ENCODE measurements at places on chromosomes 5 and 9. TPM values are rescaled to one million over a fixed set of nuclear protein-coding genes. Genes with fewer than 3 reads are reported as not detected.

- DNase-seq, result no peak
Observed at GRCh38 chr5:106732624-106733023, 938.1 kb downstream of the EFNA5 start.

DNA sequence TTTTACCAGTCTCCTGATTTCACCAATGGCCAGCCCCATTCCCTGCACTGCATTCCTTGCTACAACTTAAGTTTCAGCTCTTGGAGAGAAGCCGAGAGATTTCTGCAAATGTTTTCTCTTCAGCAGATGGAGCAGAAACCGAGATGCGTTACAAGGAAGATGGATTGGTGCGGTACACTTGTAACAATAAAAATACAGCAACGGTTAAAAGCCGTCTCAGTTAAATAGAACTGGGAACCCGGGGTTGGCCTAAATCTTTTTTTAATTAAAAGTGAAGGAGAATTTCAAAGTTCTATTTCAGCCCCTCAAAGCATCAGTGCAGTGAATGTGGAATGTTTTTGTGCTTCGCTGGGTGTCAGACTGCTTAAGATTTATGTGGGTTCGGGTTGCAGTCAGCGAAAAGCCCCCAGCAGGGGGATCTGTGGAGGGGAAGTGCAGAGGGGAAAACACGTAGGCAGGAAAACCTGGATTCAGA, 19.8 kb downstream of the BRINP1 start:
- peak; percentile 40 for DNase-seq

DNA sequence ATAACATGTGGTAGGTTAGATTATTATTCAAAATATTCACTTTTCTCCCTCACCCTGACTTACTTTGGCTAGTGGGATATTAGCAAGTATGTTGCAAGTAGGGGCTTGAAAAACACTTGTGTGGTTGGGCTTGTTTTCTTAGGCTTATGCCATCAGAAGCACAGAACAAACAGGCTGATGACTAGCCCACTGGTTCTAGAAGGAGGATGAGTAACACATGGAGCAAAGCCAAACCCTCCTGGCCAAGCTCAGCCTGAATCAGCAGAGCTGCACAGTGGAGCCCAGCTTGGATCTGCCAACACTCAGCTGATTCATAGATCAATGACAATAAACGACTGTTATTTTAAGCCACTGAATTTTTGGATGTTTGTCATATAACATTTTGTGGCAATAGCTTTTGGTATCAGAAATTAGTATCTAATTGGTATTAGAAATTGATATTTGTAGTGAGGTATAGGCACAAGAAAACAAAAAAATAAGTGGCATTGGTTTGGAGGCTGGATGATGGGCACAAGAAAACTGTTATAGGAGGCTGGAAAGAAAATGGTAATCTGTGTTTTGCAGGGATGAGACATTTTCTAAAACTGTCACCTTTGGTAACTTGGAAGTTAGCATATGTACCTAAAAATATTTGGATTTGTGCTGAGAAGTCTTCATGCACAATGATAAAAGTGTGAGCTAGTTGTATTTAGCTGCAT, 46.1 kb upstream of the ZBED3 start:
- peak; percentile 74 for DNase-seq

DNA sequence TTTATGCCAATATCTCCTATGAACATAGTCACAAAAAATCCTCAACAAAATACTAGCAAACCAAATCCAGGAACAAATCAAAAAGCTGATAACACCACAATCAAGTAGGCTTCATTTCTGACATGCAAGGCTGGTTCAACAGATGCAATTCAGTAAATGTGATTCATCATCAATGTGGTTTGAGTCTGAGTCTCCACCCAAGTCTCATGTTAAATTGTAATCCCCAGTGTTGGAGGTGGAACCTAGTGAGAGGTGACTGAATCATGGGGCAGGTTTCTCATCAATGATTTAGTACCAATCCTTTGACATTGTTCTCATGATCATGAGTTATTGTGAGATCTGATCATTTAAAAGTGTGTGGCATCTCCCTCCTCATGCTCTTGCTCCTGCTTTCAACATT, 1072.7 kb downstream of the NR2F1-AS1 start:
- DNase-seq, result no peak

ARL14EPL gene
- polyA plus RNA-seq, result 0.05 TPM
